T-helper 2 cell (primary cell): ENCODE measurements at places on chromosomes 1 and 21.

GRCh38 chr1:200184196-200184595 is 156.7 kb downstream of the NR5A2 start:
- no peak for DNase-seq

DNA sequence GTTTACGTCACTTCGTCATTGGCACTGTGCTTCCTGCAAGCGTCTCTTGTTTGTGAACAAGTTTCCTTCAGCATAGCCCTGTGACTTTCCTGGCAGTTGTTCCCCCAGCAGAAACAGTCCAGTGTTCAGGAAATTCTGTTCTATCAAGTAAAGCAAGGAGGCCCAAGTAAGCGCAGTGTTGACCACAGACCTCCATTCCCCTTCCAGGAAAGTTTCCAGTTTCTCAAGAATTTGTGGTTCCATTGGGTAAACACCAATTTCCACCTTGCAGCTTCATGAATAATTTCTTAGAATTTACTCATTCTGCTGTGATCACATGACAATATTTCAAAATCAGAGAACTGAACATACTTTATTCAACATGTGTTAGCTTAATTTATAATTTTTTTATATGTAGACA is 88.5 kb upstream of the ETV3 start:
- peak; percentile 35 for DNase-seq

GRCh38 chr1:150196417-150196816 is 39.5 kb downstream of the ANP32E start:
- no peak for DNase-seq

GRCh38 chr1:178607718-178608408 is 95.0 kb downstream of the TEX35 start:
- no peak for DNase-seq

DNA sequence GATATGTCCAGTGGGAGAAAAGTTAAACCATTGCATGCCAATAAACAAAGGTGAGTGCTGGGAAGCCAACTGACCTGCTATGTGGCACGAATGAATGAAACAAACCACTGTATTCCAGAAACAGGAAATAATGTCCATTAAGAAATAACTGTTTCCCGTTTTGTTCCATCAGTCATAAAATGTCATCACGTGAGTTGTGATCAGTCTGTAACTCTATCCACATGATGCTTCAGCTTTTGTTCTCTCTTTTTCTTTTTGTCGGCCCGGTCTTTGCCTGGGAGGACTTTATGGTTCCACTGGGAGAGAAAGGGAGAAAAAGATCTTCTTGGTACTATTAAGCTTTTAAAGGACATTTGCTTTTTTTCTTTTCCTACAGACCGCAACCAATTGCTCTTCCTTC is 179.9 kb downstream of the TGFB2 start:
- no peak for DNase-seq

- DNase-seq = no peak
Measured at GRCh38 chr1:76835203-76835602, 32.1 kb upstream of the ST6GALNAC5 start.

GRCh38 chr1:188889166-188889565 is 1588.5 kb downstream of the BRINP3 start:
- DNase-seq = no peak

GRCh38 chr1:205639567-205639966 is 7.8 kb upstream of the ELK4 start:
- no peak for DNase-seq

DNA sequence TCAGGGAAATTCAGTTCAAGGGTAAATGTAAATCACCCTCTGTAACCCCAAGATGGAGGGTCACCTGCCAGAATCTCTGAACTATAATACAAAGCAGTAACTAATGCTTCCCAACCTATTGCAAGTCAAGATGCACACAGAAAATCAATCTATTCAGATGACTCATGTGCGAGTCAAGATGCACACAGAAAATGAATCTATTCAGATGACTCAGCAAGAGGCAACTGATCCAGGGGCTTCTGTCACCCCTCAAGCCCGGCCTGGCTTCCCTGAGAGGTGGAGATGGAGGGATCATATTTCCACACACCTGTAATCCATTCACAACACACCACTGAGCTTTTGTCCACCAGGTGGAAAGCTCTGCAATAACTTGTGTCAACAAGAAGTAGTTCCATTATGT is 17.4 kb upstream of the HIVEP3 start:
- DNase-seq = no peak

DNA sequence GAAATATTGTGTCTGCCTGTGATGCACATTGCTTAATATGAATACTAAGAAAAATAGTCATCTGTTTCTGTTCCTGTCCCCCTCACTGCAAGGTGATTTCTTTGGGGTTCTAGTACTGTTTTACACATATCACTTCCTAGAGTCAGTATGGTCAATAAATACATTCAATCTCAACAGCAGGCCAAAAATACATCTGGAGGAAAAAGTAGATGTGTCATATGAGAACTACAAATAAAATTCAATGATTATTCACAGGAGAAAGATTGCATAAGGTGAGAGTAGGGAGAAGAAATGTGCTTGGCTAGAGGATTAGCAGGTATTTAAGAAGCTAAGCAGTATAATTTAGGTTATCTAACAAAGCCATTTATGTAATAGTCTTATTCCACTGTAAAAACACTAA is 45.3 kb upstream of the SAMSN1 start:
- no peak for DNase-seq

DNA sequence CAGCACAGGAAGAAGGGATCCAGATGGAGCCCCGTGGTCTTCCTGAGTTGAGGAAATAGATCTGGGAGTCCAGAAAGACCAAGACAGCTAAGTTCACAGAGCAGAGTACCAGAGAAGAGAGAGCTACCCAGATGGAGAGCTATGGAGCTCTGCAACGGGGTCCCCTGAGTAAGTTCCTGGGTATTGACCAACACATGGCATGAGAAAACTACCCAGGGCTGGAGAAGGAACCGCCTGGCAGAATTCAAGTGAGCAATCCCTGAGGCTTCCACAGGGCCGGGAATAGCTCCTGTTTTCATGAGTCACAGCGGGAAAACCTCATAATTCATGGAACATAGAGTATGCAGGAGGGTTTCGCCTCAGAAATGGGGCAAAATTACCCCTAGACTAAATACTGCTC is 19.7 kb downstream of the STPG1 start:
- DNase-seq = no peak

GRCh38 chr1:29256394-29256793 is 20.1 kb downstream of the PTPRU start:
- no peak for DNase-seq

DNA sequence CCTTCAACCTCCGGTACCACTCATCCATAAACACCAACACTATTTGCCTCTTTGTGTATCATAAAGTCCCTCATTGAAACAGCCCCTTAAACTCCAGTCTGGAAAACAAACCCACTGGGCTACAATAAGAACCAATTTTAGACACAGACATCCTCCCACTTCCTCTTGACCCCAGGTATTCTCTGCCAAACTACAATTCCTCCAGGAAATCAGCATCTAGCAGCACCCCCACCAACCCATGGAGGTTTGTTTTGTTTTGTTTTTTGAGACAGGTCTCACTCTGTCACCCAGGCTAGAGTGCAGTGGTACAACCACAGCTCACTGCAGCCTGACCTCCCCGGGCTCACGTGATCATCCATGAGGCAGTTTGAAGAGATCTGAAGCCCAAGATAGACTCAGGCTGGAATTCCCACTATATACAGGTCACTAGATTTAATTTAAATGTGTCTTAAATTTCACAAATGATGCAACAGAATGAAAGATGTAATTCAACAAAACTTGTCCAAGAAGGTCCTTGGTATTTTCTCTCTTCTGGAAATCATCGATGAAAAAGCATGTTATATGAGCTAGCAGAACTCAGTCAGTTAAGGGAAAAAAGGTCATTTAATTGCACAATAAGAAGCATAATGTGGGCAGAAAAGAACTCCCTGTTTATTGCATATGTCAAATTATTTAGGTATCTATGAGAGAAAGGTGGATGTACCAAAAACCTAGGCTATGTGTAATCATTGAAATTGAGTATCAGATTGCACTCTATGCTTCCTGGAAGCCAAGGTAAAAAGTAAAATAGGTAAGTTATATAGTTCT is 30.3 kb downstream of the TCP10L start:
- no peak for DNase-seq

- no peak for DNase-seq
Measured at GRCh38 chr21:35512346-35512745, 463.2 kb upstream of the RUNX1 start.

- DNase-seq = no peak
Measured at GRCh38 chr1:162605225-162605927, 26.9 kb upstream of the DDR2 start.

DNA sequence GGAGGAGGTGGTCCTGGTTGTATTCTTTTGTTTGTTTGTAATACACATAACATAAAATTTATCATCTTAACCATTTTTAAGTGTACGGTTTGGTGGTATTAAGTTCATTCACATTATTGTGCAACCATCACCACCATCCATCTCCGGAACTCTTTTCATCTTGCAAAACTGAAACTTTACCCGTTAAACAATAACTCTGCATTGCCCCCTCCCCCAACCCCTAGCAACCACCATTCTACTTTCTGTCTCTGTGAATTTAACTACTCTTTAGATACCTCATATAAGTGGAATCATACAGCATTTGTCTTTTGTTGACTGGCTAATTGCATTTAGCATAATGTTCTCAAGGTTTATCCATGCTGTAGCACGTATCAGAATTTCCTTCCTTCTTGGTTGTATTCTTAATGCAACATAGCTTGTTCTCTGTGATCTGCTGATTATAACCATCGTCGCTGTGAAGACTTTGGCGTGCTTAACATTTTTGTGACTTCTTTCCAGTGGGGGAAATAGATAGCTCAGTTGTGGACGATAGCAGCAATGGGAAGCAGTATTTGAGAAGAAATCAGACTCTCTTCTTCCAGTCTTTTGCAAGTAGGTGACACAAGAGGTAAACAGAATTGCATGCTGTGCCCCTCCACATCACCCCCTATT is 117.5 kb upstream of the HOOK1 start:
- peak; percentile 80 for DNase-seq

DNA sequence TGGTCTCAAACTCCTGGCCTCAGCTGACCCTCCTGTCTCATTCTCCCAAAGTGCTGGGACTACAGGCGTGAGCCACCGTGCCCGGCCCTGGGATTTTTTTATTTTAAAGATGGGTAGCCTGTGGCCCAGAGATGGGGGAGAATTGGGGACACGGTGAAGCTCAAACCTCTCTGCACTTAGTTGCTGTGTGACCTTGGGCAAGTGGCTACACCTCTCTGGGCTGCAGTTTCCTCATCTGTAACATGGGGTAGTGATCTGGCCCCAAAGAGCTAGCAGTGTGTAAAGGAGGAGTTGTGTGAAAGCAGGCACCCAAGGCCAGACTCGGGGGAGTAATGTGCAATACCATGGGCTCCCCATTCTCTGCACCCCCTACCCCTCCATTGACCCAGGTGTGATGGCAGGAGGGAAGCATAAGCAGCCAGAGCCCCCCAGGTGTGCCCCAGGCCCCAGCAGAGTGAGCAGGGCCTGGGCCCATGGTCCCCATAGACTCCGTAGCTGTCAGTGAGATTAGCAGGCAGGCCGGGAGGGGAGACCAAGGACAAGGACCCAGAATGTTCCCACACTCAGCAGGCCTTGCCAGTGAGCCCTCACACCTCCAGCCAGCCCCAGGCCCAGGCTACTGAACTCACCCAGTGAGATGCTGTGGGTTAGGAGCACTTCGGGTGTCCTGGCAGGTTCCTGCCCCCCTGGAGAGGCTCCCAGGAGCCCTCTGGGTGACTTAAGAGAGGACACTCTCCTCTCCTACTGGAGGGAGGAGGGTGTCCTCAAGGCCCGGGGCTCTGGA is 17.9 kb downstream of the TNFRSF8 start:
- DNase-seq = no peak

DNA sequence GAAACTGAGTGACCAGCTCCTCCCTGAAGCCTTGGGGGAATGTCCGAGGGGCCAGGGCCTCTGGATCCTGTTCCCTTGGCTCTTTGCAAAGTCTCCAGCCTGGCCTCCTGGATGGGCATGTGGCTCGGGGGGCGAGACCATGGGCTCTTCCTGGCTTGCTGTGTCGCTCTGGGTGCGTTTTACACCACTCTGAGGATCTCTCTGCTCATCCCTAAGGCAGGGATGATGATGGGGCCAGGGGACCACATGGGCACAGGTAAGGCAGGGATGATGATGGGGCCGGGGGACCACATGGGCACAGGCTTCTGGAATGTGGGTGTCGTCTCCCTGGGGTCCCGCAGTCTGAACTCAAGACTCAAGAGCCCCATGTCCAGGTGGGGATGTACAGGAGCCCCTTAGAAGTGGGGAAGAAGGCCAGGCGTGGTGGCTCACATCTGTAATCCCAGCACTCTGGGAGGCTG is 17.7 kb downstream of the TP73 start:
- DNase-seq = no peak

DNA sequence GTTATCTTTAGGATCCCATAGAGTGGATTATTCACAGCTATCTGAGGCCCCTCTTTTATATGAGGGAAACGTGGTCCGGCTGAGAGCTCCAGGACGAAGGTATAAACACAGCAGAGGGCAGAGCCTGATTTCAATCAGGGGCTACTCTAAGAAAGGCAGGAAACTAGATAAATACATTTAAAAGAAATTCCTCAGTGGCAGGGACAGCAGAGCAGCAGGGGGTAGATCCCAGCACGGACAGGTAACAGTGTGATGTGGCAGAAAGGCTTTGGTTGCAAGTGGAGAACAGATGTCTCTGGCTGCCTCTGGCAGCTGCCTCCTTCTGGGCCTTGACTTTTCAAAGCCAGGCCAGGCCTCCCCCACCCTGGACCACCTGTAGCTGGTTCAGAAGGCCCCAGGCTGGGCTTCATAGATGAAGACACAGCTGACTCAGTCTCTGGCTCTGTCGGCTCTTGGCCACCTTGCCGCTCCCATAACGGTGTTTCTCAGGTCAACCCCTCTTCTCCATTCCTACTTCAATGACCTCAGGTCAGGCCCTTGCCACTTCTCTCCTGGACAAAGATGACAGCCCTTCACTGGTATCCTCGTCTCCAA is 43.8 kb downstream of the FAM78B start:
- DNase-seq = no peak

- no peak for DNase-seq
Measured at GRCh38 chr1:34987018-34987417, 1.9 kb upstream of the TMEM35B start.

- no peak for DNase-seq
Measured at GRCh38 chr1:166969074-166969677, 6.2 kb downstream of the ILDR2 start.

DNA sequence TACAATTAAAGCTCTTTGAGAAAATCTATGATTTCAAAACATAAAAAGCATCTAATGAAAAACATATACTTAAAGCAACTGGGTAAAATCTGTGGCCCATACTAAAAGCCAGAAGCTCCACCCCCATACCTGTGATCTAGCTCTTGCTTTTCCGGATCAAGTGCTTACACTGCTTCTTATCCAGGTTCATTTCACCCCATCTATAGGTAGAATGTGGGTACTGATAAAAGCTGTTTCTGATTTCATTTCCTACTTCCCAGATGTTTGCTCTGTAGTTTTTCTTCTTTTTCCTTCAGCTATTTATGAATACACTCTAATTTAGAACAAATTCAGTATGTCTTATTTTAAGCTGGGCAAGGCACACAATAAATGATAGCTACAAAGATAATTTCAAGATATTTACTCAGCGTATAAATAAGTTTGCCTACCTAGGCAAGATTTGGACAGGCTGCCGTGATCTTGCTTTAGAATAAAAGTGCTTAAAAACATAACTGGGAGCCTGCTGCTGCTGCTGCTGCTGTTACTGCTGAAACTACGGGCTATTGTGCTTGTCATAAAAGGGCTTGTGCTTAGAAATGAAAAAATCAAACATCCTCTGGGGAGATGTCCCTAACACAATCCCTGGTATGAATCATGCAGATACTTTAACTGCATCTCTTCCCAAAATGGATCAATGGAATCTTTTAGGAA is 2.1 kb downstream of the SIPA1L2 start:
- DNase-seq = no peak
